Activated CD8-positive, alpha-beta memory T cell treated with anti-CD3 and anti-CD28 coated beads, Interleukin-2, amount 10 ng/mL, durations not matched to agents 7 days and 5 days (primary cell): ENCODE measurements at places on chromosomes 1 and 21. TPM values are rescaled to one million over a fixed set of nuclear protein-coding genes. Genes with fewer than 3 reads are reported as not detected.

GRCh38 chr1:161314201-161314981 is at the start of gene SDHC:
SDHC (plus strand) TSS chr1:161314381; CDS start chr1:161314406, 25 bp downstream.
- peak; percentile 93 for DNase-seq

- peak; percentile 46 for DNase-seq
Observed at GRCh38 chr1:151165281-151165737, 393 bp downstream of the LYSMD1 start.

- DNase-seq, result no peak
Observed at GRCh38 chr1:7811476-7811875, 27.4 kb downstream of the PER3 start.

GRCh38 chr1:234607109-234608024 is 2.6 kb downstream of the IRF2BP2 start:
- peak; percentile 56 for DNase-seq

DNA sequence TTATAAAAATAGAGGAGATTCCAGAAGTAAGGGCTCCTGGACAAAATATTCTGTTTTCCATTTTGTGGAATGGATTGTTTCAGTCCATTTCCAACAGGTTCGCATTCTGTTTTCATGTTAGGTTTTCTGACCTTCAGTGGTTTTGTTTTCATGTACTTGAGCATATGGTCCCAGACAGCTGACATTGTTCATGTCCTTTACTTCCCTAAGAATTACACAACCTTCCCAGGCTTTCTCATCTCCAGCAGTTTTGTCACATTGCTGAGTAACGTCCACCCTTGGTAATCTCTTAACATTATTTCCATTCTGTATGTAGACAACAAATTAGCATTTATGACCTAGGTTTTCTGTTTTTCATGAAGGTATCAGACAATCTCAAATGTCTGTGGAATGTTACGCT is 21.0 kb upstream of the ERRFI1 start:
- DNase-seq, result no peak

GRCh38 chr1:198467342-198467741 is 73.1 kb downstream of the ATP6V1G3 start:
- no peak for DNase-seq

- no peak for DNase-seq
Observed at GRCh38 chr1:96510911-96511310, 210.7 kb upstream of the PTBP2 start.

DNA sequence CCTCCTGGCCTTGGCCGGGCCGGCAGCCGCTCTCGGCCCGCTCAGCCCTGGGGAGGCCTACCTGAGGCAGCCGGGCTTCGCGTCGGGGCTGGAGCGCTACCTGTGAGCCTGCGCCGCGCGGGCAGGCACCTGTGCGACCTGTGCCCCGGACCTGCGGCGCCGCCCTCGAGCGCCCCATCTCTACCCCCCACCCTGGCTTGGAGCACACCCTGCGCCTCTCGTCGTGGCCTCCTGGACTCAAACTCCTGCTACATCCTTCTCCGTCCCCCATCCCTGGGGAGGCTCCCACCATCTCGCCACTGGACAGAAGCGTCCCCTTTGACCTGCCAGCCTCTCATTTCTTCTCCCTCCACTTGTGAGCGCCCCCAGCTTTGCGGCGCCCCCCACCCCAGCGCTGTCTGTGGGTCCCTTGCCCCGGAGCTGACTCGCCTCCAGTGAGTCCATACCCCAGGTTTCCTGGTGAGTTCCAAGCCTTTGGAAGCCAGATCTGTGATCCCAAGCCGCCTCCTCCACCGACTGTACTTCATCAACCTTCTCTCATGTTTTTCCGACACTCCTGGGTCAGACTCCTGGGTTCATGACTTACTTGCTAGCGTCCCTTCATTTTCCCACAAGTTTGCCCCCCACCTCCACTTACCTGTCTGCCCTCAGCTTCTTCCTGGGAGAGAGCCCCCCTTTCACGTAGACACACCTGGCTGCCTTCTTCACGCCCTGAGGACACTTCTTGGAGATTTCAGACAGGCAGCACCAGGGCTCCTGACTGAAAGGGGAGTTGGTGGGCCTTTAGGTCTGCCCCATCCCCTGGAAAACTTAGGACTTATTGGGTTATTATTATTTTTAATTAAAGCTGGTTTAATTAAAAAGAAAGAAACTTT is 1.3 kb downstream of the FOXE3 start:
- DNase-seq, result no peak

DNA sequence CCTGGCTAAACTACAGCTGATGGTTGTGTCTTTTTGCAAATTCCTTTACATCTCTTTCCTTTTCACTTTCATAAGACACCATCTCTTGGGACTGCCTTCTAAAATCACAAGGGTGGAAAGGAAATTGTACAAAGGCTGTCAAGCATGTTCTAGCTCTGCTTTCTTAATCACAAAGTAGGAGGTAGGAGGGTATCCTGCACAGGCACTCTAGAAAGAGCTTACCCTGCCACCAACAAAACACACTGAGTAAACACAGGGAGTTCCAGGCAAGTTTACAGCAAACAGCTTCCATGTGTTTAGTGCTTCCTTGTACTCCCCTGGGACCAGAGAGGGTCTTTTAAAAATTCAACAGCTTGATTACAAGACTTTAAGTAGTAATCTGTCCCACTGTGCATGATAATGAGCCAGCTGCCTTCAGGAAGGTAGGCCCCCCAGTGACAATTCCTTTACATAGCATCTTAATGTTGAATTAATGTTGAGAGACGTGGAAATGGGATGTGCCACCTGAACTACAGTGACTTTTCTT is 2.4 kb downstream of the PLPP3 start:
- DNase-seq, result no peak

DNA sequence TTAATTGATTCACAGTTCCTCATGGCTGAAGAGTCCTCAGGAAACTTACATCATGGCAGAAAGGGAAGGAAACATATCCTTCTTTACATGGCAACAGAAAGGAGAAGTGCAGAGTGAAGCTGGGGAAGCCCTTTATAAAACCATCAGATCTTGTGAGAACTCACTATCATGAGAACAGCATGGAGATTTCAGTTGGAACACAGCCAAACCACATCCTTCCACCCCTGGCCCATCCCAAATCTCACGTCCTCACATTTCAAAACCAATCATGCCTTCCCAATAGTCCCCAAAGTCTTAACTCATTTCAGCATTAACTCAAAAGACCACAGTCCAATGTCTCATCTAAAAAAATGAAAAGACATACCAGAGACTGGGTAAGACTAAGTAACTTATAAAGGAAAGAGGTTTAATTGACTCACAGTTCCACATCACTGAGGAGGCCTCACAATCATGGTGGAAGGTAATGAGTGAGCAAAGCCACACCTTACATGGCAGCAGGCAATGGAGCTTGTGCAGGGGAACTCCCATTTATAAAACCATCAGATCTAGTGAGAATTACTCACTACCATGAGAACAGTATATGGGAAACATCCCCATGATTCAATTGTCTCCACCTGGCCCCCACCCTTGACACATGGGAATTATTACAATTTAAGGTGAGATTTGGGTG is 105.2 kb downstream of the MRPL39 start:
- DNase-seq, result peak; percentile 55

GRCh38 chr1:21337928-21338572 is 47.8 kb upstream of the ECE1 start:
- no peak for DNase-seq

DNA sequence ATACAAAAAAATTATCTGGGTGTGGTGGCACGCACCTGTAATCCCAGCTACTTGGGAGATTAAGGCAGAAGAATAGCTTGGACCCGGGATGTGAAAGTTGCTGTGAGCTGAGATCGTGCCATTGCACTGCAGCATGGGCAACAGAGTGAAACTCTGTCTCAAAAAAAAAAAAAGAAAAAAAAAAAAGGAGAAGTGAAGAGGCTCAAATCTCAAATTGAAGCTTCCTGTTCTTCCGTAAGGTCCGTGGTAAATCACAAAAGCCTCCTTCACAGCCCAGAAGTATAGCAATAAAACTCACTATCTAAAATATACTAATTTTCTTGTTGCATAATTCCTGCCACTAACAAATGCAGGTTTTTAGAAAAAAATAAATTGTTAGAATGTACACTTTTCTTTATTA is 498.2 kb upstream of the BRINP3 start:
- no peak for DNase-seq

DNA sequence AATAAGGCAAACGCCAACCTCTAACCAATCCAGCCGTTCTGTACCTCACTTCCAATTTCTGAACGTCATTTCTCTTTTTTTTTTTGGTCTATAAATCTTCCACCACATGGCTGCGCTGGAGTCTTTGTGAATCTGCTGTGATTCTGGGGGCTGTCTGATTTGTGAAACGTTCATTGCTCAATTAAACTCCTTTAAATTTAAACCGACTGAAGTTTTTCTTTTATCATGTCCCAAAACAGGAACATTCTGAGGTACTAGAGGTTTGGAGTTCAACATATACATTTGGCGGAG is 65.5 kb upstream of the BACH1 start:
- no peak for DNase-seq

DNA sequence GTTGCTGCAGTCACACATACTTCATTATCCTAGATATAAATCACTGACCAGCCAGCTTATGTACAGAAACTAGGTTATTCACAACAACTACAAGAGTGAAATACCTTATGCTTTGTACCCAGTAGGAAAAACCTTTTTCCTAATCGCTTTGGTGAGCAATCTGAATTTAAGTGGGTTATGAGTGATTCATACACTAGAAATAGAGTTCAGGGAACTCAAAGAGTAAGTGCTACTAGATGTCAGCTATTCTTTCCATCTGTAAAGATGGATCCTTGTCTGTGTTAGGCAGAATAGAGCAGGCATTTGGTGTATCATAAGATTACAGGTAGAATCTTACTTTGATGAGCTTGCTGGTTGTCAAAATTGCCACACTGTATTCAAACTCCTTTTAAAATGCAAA is 101.9 kb downstream of the ZNF644 start:
- DNase-seq, result no peak

GRCh38 chr1:116472431-116472961 is 98.3 kb downstream of the CD58 start:
- no peak for DNase-seq

- no peak for DNase-seq
Observed at GRCh38 chr21:43904331-43904781, 39.3 kb downstream of the AGPAT3 start.

- no peak for DNase-seq
Observed at GRCh38 chr1:247209396-247209795, 37.6 kb upstream of the ZNF124 start.

- no peak for DNase-seq
Observed at GRCh38 chr1:152441756-152442155, 27.7 kb upstream of the CRNN start.

DNA sequence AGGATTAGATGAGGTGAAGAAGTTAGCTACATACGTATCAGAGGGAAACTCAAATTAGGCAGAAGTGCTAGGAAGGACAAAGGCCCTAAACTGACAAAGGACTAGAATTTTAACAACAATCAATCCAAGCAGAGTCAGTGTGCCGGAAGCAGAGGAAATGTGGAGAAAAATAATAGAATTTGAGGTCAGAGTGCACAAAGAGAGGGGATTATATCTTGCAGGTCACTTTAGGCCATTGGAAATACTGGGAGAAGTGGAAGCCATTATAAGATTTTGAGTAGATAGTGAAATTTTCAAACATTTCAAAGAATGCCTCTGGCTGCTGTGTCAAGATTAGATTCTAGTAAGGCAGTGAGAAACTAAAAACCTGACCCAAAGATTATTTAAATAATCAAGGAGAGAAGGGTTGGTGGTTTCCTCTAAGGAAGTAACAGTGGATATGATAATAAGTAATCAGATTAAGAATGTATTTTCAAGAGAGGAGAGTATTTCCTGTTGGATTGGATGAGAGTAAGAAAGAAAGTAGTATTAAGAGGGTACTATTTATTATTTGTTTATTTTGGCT is 889.2 kb upstream of the NCAM2 start:
- DNase-seq, result no peak

The SH3BGR gene
- 1.9 TPM for total RNA-seq

The LCE1E gene
- total RNA-seq, result not detected

The SPRR2B gene
- not detected for total RNA-seq

The FCRL1 gene
- total RNA-seq, result not detected

The KRTAP19-3 gene
- not detected for total RNA-seq

The AK2 gene
- total RNA-seq, result 279 TPM

The SARS1 gene
- total RNA-seq, result 148 TPM

The NEK2 gene
- 48.4 TPM for total RNA-seq

The VPS45 gene
- total RNA-seq, result 34.7 TPM

The IGFN1 gene
- not detected for total RNA-seq
